ENCODE measurements at places on chromosomes 3 and 15. TPM values are rescaled to one million over a fixed set of nuclear protein-coding genes. Genes with fewer than 3 reads are reported as not detected.

Gene RAB7A
- 198 TPM for polyA plus RNA-seq

Gene CFAP20DC
- 0.82 TPM for polyA plus RNA-seq

Gene ATP13A4
- 15.6 TPM for polyA plus RNA-seq

Gene BMF
- 9.2 TPM for polyA plus RNA-seq

Gene C15orf39
- 17.6 TPM for polyA plus RNA-seq

Gene TMIE
- 0.78 TPM for polyA plus RNA-seq

Gene SLCO2A1
- polyA plus RNA-seq, result 8.2 TPM

Gene ZNF501
- 6.1 TPM for polyA plus RNA-seq

Gene LOXL1
- polyA plus RNA-seq, result 8.5 TPM

Gene PLIN1
- polyA plus RNA-seq, result 0.34 TPM

Gene SNRPN
- polyA plus RNA-seq, result 82.7 TPM

Data from large intestine (tissue), 12 donors.